ENCODE measurements at places on chromosomes 11 and 22. TPM values are rescaled to one million over a fixed set of nuclear protein-coding genes. Genes with fewer than 3 reads are reported as not detected.
A peak's percentile ranks its signal among the peaks of the same experiment; 100 is the strongest.

GRCh38 chr22:44450503-44450902, 47.5 kb downstream of the RTL6 start:
- DNase-seq = no peak

DNA sequence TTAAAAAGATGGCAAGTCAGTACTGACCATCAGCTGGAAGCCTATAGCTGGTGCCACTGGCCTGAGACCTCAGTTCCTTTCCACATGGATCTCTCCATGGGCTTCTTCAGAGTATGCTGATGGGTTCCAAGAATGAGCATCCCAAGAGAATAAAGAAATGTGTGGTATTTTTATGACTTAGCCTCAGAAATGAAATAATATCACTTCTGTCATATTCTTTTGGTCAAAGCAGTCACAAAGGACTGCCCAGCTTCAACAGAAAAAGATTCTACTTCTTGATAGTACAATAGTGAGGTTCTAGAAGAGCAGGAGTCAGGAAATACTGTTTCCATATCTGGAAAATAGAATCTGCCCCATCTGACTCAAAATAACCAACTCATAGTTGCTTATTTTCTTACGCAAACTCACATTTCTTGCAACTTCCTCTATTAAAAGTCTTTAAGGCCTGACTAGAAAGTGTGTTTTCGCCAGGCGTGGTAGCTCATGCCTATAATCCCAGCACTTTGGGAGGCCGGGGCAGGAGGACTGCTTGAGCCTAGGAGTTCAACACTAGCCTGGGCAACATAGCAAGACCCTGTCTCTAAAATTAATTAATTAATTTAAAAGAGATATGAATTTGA, 116.9 kb downstream of the SIK3 start:
- DNase-seq = no peak

ASPHD2 gene
- 1.8 TPM for total RNA-seq

- DNase-seq = no peak
Measured at GRCh38 chr11:69009441-69010211, 3.4 kb downstream of the MRGPRF start.

GRCh38 chr11:93804879-93805278, 20.8 kb downstream of the MED17 start:
- DNase-seq = no peak

SLC15A3 gene
- 5.8 TPM for total RNA-seq

DNA sequence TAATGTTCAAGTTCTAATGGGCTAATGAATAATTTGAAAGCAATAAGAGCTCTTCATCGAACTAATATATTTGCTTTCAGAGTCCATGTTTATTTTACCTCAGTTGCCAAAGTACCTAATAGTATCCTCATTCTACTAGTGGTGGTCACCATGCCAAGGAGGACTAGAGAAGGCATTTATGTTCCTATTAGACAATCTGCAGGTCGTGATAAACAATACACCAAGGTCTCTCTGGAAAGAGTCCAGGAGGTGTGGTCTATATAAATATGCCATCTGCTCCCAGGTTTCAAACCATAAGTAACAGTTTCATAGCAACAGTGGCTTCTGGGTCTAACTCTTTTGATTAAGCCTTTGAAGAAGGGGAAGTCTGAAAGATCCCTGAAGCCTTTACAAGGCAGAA, 42.9 kb downstream of the ARFGAP3 start:
- DNase-seq = no peak

DNA sequence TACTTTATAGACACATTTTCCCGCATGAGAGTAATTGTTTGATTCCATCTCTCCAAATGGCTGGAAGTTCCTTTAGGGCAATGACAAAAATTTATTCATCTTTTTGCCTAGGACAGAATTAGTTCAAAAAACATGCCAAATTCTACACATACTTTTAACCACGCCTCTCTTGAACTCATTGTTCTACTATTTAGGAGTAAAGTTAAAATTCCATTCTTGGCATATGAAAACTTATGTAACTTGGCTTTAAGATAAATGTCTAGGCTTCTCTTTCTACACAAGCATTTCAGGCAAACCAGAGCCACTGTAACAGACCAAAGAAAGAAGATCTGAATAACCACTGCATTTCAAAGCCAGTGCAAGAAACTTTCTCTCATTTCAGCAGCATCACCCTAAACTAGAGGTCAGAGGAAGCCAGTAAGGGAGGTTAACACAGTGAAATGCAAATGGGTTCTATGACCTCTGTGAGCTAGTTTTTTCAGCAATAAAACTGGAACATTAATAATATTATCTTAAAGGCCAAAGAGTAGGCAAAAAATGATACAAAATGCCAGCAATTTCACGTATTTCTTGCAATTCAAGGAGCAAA, 73.0 kb downstream of the RSF1 start:
- DNase-seq = no peak

DNA sequence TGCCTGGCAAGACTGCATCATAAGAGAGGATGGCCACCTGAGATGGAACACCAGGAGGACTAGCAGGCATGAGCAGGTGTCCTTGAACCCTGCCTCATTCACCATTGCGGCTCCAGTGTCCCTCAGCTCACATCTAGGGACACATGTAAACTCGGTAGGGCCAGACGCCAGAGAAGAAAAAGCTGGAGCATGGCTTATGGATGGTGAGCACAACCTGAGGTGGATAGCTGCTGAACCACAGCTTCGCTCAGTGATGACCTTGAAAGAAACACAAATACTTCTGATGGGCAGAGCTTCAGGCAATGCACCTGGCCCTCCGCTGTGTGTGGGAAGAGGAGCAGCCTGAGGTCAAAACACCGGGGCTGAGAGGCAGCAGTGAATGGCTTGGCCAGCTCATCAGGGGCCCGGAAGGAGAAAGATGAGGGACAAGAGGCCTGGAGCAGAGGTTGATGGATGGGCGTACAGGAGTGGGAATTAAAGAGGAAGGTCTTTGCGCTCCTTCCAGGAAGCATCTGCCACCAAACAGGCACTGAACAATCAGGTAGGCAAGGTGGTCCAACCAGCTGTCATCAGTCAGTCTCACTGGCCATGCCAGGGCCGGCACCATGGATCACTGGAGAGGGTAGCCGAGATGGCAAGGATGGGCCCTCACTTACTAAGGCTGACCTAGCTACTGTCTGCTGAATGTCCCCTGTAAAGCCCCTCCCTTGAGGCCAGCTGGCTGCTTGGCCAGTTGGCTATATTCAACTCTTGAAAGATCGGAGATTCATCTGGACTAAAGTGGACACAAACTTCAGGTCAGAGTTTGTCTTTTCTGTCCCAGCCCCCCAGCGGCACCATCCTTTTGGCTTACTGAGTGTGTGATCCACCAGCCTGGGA, 89.7 kb downstream of the MYEOV start:
- DNase-seq = no peak

DNAJB13 gene
- total RNA-seq = not detected

GRCh38 chr11:128240546-128240945, 346.8 kb downstream of the ETS1 start:
- no peak for DNase-seq

- no peak for DNase-seq
Measured at GRCh38 chr22:50722048-50722701, 15.8 kb upstream of the ACR start.

OPCML gene
- total RNA-seq = 0.12 TPM

DNA sequence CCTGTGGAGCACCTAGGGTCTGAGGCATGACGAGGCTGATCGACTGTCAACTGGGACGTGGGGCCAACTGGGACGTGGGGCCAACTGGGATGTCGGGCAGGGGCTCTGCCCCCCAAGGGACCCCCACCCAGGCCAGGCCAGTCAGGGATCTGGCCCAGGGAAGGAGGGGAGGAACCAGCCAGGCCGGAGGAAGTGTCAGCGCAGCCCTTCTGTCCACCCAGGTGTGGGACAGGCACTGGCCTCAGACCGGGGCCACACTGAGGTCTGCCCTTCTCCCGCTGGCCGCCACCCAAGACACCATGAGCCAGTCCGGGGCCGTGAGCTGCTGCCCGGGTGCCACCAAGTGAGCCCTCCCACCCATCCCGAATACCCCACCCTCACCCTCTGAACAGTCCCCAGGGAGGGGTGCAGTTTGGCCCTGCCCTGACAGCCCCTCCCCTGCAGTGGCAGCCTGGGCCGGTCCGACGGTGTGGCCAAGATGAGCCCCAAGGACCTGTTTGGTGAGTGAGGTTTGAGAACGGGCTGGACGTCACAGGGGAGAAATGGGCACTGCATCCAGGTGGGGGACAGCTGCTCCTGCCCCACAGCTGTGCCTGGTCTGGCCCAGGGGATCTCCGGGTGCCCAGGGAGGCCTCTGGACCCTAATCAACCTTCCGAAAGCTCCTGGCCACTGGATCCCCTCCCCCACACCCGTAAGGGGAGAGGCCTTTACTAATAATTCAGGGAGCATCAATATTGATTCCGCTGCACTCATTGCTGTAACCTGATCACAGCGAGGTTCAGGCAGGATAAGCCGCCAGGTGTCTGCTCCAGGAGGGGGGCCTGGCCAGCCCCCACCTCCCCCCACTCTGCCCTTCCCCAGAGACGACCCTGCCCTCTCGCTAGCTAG, 3.3 kb downstream of the EPS8L2 start:
- DNase-seq = no peak

GRCh38 chr11:81573367-81573766, 1160.3 kb downstream of the FAM181B start:
- no peak for DNase-seq

- peak; percentile 65 for DNase-seq
Measured at GRCh38 chr11:12066799-12067508, 43.4 kb upstream of the MICAL2 start.

SOX10 gene
- not detected for total RNA-seq

GRCh38 chr11:57791321-57792059, 29.9 kb downstream of the CTNND1 start:
- no peak for DNase-seq

GRCh38 chr11:134724779-134725140, 312.7 kb upstream of the B3GAT1 start:
- DNase-seq = no peak

GRCh38 chr11:14544611-14545010, 24.4 kb upstream of the PSMA1 start:
- peak; percentile 88 for DNase-seq

- no peak for DNase-seq
Measured at GRCh38 chr11:96715208-96715607, 325.4 kb downstream of the JRKL start.

OR52I1 gene
- total RNA-seq = not detected

GRCh38 chr11:107860688-107861087, 2.1 kb upstream of the SLC35F2 start:
- no peak for DNase-seq

- DNase-seq = no peak
Measured at GRCh38 chr22:41526830-41527799, 17.2 kb downstream of the POLR3H start.

DNA sequence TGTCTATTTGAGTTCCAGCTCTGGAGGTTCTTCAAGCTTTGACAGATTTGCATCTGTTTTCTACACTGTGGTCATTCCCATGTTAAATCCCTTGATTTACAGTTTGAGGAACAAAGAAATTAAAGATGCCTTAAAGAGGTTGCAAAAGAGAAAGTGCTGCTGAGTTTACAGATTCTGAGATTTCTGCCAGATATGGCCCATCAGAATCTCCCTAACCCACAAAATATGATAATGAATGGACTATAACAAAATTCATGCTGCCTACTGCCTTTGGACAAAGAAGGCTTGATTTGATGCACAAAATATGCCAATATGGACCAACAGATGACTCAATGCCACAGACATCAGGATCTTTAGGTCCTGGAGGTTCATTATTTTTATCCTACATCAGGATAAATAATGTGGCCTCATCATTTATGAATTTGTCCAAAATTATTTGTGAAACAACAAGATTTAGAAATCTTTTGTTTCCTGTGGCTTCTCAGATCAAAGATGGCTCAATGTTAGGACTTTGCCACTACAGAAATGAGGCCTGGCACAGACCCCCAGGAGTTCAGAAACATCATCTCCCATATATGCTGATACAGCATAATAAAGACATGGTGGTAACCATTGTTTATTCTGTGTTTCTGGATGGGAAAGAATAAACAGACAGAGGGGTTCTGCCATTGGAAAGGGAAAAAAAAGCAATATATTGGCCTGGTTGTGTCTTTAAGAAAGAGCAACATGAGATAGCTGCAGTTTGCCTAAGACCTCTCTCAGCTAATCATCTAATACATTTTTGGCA, 6.7 kb downstream of the OR5AN1 start:
- DNase-seq = no peak

- DNase-seq = peak; percentile 49
Measured at GRCh38 chr11:66002648-66003225, 434 bp downstream of the BANF1 start.

DNA sequence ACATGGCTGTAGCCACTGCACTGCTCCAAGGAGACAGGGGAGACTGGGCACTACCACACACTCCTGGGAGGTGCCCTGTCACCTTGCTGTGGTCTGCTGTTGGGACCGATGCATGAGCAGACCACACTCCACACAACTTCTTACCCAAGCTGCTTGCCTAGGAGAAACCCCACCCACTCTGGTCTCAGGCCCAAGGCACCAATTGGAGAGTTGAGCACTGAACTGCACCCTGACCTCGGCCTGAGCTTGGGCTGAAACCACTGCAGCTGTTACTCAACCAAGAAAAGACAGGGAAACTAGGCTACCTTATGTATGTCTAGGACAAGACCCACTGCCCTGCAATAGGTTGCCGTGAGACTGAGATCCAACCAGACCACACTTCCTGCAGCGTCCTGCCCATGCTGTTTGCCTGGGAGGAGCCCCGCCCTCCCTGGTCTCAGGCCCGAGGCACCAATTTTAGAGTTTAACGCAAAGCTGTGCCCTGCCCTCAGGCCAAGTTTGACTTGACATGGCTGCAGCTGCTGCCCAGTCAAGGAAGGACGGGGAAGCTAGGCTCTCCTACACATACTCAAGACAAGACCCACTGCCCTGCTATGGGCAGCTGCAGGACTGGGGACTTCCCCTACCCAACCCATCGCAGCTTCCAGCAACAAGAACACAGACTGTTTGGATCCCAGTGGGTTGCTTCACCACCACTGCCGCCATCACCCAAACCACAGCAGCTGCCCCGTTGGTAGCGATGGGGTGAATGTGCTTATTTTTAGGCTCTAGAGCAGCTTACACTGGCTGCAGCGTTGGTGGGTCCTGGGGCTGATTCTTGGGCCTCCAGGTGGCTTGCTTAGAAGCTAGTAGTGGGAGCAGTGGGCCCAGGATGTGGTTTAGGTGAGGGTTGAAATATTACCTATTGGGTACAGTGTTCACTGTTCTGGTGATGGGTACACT, 66.8 kb downstream of the BRD1 start:
- DNase-seq = no peak

DNA sequence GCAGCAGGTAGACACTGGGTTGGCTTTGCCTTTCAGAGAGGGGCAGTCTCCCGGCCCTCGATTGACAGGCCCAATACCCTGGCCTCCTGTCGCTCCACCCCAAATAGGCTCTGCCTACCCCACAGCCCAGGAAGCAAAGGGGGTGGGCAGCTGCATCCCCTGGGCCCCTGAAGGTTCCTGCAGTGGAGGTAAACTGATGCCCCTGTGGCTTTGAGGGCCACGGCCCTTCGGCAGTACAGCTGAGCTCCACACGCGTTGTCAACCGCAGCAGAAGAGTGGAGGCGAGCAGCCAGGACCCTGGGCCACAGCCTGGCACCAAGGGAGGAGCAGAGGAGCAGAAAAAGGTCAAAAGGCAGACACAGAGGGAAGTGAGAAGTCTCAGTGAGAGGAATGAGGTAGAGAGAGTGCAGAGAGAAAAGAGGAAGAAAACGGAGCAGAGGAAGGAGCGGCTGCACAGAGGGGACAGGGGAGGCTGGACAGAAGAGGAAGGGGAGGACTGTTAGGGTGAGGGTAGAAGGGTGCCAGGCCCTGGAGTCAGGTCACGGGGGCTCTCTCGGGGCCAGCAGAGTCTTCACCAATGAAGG, 64.0 kb downstream of the SLC22A12 start:
- no peak for DNase-seq
